Erythroblast (primary cell): ENCODE measurements at places on chromosomes 13 and 19.

GRCh38 chr13:56773148-56773547 is 367.6 kb upstream of the PRR20A start:
- no peak for DNase-seq

DNA sequence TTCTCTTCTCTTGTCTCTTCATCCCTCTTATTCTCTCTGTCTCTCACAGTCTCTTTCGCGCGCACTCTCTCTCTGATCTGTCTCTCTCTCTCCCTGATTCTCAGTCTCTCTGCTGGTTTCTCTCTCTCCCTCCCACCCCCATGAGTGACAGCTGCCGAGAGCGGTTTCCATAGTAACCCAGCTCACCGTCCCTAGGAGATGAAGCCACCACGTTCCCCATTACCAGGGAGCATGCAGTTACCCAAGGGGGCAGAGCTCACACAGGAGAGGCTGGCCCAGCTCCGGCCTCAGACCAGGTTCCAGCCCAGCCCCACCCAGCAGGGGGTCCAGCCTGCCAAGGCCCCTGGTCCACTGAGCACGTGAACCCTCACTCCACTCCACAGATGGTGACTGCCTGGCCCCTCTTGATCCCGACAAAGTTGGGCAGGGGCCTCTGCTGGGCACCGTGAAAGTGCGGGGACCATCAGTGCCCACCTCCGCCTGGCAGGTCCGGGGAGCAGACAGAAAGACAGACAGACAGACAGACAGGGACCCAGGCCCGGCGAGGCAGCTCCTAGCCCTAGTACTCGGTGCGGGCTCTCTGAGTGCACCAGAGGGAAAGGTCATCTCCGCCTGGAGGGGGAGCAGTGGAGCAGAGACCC is 50.6 kb downstream of the CELF5 start:
- DNase-seq: no peak

DNA sequence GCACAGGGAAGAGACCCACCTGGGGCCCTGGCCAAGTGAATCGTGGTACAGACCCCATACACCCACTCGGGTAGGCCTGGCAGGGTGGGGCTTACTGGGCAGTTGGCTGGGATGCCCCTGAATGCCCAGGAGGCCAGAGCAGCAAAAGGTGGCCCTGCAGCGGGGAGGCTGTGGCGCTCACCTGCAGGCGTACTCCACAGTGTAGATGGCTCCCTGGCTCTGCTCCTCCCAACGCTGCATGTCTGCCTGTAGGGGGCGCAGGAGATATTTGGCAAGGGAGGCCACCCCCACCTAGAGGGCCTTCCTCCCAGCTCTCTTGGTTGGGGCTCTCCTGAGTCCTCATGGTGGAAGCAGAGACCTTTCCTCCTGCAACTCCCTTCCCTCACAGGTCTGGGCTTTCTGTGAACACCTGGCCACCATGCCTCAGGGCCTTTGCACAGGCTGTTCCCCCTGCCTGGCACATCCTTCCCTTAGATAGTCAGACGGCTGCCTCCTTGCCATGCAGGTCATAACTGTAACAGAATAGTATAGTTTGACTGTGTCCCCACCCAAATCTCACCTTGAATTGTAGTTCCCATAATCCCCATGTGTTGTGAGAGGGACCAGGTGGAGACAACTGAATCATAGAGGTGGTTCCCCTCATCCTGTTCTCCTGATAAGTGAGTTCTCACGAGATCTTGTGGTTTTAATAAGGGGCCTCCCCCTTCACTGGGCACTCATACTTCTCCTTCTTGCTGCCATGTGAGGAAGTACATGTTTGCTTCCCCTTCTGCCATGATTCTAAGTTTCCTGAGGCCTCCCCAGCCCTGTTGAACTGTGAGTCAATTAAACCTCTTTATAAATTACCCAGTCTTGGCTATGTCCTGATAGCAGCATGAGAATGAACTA is 5.9 kb downstream of the BORCS8 start:
- DNase-seq: peak; percentile 71

DNA sequence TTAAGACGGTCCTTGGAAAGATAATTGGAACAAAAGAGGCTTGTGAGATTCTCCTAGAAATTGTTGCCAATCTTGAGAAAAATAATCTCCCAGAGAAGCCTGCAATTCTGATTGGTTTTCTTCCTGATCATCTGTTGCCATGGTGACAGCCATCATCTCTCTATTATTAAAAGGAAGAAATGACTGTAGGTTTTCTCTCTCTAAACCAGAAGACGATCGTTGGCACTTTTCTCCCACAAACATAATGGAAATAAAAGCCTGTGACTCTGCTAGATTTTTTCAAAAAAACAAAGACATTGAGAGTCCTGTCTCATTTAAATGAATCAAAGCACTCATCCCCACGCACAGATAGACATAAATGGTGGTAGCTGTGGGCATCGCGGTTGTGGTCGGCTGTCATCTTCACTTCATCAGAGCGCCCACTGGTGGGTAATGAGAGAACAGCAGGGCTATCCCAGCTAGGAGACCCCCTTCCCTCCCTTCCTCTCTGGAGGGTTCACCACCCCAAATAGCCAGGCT is 21.7 kb upstream of the CALM3 start:
- no peak for DNase-seq

- no peak for DNase-seq
Measured at GRCh38 chr19:1452802-1453524, 3.0 kb downstream of the APC2 start.

DNA sequence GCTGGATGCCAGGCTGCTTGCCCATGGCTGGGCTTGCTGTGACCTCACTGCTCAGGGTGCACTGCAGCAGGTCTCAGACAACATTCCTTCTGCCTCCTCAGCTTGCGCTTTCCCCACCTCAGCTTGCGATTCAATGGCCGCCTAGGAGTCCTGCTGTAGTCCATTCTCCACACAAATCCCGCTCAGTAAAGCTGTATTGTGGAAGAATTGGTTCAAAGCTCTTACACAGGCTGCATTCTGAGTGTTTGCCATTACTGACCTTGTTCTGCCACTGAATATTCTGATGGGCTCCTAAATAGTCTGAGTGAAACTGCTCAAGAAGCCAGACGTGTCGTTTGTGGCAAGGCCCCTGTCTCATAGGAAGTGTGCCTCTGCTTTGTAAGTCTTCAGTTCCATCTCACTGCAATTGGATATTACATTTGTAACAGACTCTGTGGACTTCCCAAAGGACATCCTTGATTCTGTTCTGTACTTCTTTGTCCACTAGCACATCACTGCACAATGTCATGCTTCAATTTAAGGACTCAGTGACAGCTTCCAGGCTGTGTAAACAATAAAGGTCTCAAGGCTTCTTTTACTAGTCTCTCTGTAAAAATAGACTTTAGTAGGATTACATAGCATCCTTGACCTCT is 49.8 kb downstream of the KATNAL1 start:
- no peak for DNase-seq

DNA sequence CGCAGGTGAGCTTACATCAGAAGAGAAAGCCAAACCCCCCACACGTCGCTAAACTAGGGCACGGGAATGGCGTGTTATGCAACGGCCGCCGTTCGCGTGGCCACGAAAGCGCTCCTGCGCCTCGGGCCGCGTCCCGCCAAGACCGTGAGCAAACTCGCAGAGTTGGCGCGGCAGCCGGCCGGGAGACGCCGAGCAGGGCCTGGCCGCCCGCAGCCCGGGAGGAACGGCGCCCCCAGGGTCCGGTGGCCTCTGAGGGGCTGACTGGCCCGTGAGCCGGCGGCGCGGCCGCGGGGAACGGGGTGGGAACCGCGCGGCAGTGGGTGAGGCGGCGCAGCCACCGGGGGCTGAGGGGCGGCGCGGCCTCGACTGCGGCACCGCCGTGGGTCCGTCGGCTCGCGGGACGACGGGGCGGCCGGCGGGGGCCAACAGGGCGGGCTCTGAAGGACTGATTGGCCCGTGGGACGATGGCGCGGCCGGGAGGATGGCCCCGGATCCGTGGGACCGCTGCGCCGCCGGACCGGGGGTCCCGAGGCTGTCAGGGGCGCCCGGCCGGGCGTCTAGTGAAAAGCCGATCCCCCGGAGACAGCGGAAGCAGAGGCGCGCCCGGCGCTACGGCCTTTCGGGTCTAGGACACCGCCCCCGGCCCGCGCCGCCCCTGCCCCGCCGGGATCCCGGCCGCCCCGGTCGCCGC is 903 bp downstream of the LATS2 start:
- DNase-seq: peak; percentile 60

DNA sequence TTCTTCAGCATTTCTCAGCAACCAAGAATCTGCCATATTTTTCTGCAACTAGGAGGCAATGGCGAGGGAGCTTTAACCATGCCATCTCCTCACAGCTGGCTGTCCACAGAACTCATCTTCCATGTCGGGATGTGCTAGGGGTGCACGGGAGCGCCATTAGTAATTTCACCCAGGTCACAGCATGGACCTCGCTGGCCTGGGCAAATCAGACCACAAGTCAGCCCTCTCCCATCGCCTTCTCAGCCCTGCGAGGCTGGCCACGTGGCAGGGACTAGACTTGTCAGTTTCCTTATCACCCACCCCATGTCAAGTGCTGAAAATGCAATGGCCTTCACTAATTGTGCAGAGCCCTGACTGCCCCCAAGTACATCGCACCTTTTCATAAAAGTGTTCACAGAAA is 15.7 kb downstream of the COL4A1 start:
- DNase-seq: no peak

DNA sequence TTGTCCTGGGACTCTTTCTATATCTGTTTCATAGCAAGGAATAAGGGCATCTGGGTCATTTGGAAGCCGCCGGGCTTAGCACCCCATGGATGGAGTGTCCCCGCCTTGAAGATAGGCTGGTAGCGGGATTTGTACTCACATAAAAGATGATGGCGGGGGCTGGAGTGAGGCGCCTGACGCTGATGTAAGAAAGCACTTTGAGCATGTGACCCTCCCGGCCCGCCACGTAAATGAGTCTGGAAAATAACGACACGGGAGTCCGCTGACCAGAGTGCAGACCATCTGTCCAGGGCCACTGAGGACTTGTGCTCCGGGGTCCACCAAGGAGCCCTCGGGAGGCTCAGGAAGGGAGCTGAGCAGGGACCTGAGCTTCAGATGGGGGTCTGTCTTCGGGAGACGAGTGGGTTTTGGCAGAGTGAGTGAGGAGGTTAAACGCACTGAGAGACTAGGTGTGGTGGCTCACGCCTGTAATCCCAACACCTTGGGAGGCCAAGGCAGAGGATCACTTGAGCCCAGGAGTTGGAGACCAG is 25.8 kb downstream of the SLC7A9 start:
- no peak for DNase-seq

DNA sequence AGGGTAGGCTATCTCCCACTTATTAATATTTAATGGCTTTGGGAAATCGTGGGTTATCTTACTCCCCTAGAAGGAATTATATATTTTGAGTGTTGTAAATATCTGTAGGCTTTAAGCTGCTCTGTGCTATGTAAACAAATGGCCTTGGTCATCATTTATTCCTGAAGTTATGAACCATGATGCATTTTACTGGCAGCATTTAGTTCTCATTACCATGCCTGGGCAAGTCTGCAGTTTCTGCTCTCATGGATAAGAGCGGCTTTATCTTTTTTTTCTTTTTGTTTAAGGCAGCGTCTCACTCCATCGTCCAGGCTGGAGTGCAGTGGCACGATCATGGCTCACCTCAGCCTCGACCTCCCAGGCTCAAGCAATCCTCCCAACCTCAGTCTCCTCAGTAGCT is 156.1 kb downstream of the IRS2 start:
- no peak for DNase-seq

- DNase-seq: peak; percentile 2
Measured at GRCh38 chr13:71240911-71241310, 626.1 kb downstream of the DACH1 start.

GRCh38 chr13:81602241-81602640 is 1261.3 kb upstream of the SPRY2 start:
- no peak for DNase-seq

GRCh38 chr19:2048104-2048958 is 2.7 kb downstream of the MKNK2 start:
- DNase-seq: peak; percentile 81

DNA sequence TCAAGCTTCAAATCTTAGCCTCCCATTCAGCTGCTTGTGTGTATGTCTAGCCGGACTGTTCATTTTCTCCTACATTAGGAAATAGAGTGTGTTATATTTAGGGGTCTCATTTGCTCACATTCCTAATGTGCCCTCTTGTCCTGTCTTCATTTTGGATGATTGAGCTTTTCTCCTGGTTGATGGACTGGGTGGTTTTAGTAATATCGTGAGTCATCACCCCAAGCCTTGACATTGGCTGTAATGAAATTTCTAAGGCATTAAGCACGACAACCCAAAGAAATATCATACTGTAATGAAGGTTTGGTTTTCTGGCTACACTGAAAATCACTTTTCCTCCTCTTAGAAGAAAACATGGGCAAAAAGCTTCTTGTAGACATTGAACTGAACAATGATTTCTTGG is 110.7 kb upstream of the WASF3 start:
- no peak for DNase-seq

GRCh38 chr19:31214997-31215396 is 134.2 kb downstream of the TSHZ3 start:
- no peak for DNase-seq

GRCh38 chr13:113002206-113002912 is 33.3 kb downstream of the MCF2L start:
- DNase-seq: no peak

DNA sequence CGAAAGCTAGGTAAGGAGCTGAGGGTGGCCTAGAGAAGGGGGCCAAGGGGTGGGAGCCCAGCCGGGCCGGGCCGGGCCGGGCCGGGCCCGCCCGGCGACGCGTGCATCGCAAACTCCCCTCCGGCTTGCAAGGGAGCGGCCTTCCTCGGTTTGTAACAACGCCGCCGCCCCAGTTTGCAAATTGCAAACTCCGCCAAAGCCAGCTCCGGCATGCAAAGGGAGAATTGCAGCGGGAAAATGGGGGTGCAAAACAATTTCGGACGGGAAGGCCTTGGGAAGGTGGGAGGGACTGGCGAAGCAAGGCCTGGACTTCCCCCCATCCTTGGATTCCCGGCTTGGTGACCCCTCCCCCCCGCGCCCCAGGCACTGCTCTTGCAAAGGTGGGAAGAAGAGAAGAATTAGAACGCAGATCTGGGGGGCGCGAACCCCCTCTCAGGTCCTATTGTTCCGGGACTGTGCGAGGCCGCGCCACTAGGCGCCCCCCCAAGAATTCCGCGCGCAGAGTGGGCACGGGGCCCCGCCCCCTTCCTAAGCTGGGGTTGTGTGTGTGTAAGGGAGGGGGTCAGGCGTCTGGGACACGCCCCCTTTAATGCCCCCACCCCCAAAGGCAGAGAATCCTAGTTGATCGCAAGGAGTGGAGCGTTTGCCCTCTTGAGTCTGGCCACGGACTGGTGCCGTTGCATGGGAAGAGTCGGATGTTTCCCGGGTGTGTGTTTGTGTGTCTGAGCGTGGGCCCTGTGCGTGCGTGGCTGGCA is 926 bp downstream of the PRR12 start:
- DNase-seq: peak; percentile 77
